Activated T-cell treated with anti-CD3 and anti-CD28 coated beads, Interleukin-2, amount 50 U/mL, for 24 hours (primary cell): ENCODE measurements at places on chromosomes 16 and 17.
A peak's percentile ranks its signal among the peaks of the same experiment; 100 is the strongest.

DNA sequence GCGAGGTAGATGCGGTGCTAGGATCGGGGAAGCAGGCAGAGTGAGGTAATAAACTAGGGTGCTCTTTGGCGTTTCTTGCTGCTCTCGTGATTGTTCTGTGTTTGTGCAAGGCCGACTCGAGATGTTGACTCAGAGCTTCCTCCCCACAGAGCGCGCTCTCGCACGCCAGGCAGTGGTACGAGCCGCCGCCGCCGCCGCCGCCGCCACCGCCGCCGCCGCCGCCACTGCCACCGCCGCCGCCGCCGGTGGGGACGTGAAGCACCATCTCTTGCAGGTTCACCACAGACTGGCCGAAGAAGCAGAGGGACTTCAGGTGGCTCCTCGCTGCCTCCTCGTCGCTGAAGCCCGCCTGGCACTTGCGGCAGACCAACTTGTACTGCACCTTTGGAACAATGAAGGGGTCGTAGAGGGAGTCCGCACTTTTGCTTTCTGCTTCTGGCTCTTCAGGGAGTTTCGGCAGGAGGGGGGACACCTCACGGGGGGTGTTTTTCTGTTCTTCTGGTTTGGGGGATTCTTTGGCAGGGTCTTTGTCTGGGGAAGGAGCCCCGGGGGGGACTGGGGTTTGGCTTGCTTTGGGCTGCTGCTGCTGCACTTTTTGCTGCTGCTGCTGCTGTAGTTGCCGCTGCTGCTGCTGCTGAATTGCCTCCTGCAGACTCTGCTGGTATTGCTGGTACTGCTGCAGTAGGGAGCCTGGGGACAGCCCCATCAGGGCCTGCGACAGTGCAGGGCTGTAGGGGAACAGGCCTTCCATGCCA, 260.2 kb downstream of the ZFHX3 start:
- DNase-seq: peak; percentile 83

GRCh38 chr16:55115506-55115905, 184.8 kb downstream of the IRX5 start:
- DNase-seq: no peak

DNA sequence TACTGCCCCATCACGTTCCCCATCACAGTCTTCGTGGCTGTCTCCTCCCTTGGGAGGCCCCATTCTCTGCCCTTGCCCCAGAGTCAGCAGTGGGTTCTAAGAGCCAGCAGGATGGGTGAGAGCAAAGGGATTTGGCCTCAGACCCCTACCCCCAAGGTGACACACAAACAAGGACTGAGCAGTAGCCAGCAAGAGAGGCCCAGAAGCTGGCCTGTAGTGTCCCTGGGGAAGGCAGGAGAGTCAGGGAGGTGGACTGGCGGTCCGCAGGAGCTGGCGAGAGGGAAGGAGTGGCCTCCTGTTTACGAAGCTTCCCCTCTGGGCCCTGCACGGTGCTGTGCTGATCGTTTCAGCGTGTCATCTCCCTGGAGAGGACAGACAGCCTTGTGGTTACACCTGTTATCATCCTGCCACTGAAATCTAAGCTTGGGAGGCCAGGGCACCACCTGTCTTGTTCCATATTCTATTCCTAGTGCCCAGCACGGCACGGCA, 8.4 kb downstream of the WDR81 start:
- DNase-seq: no peak

- no peak for DNase-seq
Measured at GRCh38 chr17:74467221-74467951, 952 bp downstream of the CD300A start.

- DNase-seq: no peak
Measured at GRCh38 chr16:84780544-84781376, 39.0 kb upstream of the CRISPLD2 start.

DNA sequence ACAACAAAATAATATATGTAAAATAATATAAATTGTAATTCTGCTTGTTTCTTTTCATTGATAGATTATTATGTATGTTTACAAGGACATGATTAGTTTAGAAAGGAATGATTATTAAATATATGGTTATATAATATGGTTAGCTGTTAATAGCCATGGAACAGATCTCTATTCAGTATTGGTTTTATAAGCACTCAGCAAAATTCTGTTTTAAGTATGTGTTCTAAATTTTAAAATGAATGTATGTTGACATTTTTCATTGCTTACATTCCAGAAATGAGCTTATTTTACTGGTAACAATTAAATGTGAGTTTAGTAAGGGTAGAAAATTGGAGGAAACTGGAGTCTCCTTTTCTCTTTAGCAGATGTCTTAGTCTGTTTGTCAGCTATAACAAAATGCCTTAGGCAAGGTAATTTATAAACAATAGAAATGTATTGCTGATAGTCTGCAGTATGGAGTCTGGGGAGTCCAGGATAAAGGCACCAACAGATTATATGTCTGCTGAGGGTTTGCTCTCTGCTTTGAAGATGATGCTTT, 45.4 kb downstream of the NFAT5 start:
- DNase-seq: no peak

- peak; percentile 78 for DNase-seq
Measured at GRCh38 chr17:31492880-31493655, 101.6 kb downstream of the RAB11FIP4 start.

- DNase-seq: no peak
Measured at GRCh38 chr16:66950971-66951790, 9.9 kb upstream of the CES3 start.

GRCh38 chr17:45155029-45155428, 6.6 kb upstream of the HEXIM2 start:
- DNase-seq: no peak

DNA sequence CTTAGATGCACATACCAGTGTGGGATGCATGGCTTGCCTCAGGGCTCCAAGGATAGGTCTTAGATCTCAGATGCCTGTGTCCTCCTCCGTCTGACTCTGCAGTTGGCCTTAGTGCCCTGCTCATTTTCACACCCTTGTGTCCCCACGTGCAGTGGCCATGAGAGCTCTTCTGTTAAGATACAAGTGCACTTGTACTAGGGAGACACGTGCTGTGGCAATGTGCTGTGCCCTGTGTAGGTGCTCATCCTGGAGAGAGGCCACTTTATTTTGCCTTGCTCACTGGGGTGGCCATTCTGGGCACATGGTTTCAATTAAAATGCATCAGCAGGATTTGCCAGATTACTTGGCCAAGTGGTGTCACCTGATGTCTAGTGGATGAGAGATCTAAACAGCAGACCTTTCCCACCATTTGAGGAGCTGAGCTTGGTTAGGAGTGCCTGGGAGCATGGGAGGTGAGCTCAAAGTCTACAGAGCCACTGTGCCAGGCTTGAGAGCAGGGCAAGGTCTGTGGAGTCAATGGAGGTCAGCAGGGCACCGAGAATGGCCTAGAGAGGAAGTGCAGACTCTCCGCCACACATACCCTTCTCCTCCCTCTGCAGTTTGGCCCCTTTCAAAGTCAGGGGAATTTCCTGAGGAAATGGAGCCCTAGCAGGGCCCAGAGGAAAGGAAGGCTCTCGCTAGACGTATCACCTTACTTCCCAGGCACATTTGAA, 25.2 kb upstream of the SMPD3 start:
- DNase-seq: no peak

- no peak for DNase-seq
Measured at GRCh38 chr16:50610331-50611262, 62.4 kb downstream of the NKD1 start.

DNA sequence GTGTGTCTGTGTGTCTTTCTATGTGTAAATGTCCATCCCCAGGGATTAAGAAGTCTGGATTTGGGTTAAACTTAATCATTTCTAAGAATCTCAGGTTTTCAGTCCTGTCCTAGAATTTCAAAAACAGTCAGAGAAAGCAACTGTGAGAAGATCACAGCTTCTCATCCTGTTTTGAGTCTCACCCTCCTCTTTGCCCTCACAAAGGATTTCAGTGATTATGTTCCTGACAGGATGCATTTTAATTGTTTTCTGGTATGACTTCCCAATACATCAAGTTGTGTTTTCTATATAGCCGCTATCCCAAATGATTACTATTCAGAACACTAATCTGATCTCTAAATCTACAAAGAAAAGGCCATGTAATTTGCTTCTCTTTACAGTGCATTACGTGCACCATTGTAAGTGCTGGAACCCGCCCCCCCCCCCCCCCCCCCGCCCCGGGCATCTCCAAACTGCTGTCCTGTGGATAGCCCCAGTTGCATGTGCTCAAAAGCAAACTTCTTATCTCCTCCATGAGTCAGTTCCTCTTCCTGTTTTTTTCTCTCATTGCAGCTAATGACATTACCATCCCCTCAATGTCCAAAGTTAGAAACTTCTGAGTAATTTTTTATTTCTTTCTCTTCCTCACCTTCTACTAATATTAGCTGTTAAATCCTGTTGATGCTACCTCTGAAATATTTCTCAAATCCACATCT, 73.9 kb downstream of the CDH13 start:
- no peak for DNase-seq

- no peak for DNase-seq
Measured at GRCh38 chr16:64778777-64779176, 343.1 kb downstream of the CDH11 start.

DNA sequence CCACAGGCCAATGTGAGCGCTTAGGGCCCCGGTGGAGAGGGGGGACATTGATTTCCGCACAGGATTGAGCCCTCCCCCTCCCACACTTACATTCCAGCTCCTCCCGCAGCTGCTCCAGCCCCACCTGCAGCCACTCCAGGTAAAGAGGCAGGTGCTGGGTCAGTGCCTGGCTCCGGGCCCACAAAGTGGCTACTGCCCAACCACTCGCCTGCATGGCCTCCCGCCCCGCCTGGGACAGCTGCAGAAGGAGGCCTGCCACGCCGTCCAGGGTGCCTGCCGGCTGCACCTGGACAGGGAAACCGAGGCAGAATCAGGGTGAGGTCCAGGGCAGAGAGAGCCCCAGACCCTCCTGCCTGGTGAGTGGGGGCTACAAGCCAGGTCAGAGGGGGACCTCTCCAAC, 46.3 kb downstream of the RMI2 start:
- no peak for DNase-seq

GRCh38 chr17:11980813-11981212, 16.5 kb downstream of the ZNF18 start:
- DNase-seq: no peak
